NCI-H2227 treated with DMSO at 0.1 percent for 48 hours (cell line): ENCODE measurements at places on chromosomes 5 and 9.

DNA sequence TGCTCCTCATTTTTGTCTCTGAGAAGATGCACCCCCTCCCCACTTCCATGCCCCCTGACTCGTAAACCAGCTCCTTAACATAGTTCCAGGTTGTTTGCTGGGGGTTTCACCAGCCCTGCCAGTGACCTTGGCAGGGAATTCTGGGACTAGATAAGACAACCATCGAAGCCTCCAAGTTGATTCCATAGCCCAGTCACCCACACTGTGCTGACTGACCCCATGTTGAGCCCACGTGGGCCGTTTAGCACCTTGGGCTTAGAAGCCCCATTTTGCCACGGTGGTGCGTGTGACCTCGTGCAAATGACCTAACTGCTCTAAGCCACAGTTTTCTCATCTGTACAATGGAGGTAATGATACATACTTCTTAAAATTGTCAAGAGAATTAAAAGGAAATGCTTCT lies 24.6 kb downstream of the PSAT1 start:
- DNase-seq = no peak

DNA sequence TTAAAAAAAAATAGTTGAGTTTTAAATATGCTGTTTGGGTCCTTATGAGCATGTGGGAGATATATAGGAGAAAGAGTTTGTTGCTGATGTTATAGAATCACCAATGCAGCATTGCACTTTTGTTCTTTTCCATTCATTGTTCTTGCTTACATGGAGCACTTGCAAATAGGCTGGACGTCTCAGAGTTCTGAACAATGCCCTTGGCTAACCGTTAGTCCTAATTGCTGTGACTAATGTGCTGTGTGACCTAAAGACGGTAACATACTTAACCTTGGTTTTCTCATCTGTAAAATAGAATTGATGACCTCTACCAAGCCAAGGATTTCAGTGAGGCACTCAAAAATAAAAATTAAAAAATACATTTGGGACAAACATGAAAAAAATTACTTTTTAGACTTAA lies 29.8 kb downstream of the PIK3R1 start:
- no peak for DNase-seq

DNA sequence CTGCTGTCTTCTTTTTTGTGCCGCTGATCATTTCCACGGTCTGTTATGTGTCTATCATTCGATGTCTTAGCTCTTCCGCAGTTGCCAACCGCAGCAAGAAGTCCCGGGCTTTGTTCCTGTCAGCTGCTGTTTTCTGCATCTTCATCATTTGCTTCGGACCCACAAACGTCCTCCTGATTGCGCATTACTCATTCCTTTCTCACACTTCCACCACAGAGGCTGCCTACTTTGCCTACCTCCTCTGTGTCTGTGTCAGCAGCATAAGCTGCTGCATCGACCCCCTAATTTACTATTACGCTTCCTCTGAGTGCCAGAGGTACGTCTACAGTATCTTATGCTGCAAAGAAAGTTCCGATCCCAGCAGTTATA lies 17.1 kb downstream of the F2R start:
- no peak for DNase-seq

DNA sequence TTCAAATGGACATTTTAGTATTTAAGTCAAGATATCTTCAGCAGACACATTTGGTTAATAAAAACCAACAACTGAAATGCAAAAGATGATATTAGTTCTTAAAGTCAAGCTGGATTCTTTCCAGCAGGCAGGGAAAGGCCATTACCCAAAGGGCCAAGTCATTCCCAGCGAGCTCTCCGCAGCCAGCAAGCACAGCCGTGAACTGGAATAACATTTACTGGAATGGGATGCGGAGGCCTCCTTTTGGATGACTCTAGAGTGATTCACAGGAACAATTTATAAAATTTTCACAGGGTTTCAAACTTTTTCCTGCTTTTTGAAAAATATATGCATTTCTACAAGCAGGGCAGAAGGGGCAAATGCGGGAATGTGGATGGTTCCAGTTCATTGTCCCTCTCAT lies 76.6 kb upstream of the DAB2 start:
- DNase-seq = no peak

DNA sequence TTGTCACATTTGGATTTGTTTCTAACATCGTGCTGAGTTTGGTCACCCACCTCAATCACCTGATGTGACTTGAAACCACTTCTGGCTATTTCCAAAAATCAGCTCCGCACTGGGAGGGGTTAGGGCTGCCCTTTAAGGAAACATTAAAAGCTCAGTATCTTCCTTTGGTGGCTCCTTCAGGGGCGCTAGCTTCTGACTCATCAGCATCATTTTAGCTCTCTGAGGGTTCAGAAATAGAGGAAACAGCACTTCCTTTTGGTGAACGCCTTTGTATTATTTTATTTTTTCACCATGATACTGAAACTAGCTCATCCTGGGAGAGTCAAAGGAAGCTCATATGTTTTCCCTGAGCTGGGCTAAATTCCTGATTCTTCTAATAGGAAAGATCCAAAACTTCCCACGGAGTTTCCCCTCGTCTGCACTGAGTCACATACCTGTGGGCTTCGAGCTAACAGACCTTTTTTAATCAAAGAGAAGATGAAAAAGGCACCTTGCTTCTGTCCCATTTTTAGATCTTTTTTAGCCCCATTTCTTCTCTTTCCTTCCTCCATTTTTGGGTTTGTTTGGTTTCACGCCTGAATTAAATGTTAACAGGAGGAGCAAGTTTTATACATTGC lies 48.2 kb downstream of the ROPN1L start:
- no peak for DNase-seq

DNA sequence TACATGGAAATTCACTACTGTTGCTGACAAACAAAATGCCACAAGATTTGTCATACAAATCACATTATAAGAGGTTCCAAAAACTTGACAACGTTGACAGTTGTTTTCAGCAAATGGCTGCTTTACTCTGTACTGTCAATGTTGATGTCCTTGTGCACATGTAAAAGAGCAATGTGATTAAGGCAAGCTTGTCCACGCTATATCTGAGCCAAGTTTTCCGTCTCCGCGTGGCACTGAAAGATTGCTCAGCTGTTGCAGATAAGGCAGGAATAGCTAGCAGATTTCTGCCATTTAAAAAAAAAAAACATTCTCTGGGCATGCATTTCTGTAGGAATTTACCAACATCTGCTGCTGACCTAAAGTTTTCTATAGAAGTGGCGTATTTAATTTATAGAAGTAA lies 46.4 kb upstream of the MEF2C start:
- DNase-seq = no peak

GRCh38 chr5:8462565-8462964 lies 593.6 kb downstream of the MTRR start:
- no peak for DNase-seq

- no peak for DNase-seq
Observed at GRCh38 chr5:61802456-61802855, 470.4 kb downstream of the ZSWIM6 start.

DNA sequence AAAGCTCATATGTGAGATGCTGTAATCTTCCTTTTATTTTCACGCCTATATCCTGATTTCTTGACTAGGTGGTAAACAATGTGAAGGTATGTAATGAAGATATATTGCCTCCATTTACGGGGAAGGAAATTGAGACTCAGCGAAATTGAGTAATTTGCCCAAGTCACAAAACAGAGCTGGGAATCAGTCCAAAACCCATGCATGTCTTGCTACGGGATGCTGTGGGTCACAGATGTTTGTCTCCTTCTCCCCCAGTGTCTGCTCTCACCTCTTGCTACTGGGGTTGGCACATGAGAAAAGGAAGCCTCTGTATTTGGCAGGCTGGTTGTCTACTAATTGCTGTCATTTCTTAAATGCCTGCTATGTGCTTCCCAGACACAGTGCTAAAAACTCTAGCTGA lies 53.7 kb upstream of the TEX48 start:
- no peak for DNase-seq

- no peak for DNase-seq
Observed at GRCh38 chr5:172733131-172733973, 37.6 kb downstream of the DUSP1 start.

- DNase-seq = no peak
Observed at GRCh38 chr9:95197692-95198271, 119.7 kb downstream of the FANCC start.

GRCh38 chr9:99058964-99059921 lies 45.7 kb upstream of the TGFBR1 start:
- DNase-seq = no peak

DNA sequence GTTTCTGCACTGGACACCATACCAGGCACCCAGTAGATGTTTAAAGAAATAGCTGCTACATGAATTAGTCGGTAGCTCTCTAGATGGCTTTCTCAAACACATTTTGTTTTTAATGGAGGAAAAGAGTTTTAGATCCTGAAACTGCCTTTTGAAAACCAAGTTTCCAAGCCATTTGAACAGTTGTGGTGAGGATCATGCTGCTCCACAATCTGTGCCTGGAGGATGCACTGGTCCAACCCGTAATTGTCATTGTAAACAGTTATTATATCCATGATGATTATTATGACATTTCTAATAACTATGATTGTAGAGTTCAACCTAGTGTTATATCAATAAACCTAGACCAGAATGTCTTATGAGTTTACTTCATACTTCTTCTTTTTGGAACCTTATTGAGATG lies 35.9 kb upstream of the ZFAND5 start:
- no peak for DNase-seq

DNA sequence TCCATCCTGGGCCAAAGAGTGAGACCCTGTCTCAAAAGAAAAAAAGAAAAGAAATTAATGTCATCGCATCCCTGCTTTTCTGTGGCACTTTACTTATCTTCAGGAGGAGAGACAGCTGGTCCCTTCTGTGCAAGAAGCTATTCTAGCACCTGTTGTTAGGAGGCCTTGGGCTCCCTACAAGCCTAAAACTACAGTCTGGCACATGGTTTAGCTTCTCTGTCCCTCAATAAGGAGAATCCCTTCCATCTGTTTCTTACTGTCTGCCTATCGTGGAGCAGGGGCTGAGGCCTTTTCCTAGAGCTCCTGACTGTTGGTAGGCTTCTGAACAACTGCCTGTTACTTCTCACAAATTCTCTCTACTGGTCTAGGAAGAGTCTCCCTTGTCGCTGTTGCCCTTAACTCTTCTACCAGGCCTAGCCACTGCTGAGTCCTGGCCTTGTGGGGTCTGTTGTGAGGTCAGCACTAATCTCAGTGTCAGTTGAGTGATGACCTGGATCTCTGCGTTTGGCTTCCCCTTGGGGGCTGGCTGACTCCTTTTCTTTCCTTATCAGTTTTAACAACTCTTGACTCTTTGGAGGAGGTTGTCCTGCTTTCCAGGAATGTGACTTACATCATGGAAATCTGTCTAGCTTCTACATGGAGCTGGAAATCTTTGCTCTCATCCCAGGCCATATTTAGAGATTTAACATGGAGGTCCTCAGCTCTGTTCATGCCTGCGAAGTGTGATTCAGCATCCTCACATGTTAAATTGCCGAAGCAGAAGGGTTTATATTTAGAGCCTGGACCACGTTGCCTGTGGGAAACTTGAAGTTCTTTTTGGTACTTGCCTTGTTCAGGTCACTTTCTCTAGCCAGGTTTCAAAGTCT lies 5.7 kb upstream of the GARNL3 start:
- no peak for DNase-seq

GRCh38 chr9:27535701-27536118 lies 6.1 kb upstream of the MOB3B start:
- DNase-seq = no peak

GRCh38 chr5:114355086-114355830 lies 6.6 kb upstream of the KCNN2 start:
- no peak for DNase-seq

- no peak for DNase-seq
Observed at GRCh38 chr9:69400470-69400869, 75.5 kb downstream of the ENTREP1 start.

- peak; percentile 20 for DNase-seq
Observed at GRCh38 chr5:113043491-113043931, 66.9 kb downstream of the DCP2 start.

DNA sequence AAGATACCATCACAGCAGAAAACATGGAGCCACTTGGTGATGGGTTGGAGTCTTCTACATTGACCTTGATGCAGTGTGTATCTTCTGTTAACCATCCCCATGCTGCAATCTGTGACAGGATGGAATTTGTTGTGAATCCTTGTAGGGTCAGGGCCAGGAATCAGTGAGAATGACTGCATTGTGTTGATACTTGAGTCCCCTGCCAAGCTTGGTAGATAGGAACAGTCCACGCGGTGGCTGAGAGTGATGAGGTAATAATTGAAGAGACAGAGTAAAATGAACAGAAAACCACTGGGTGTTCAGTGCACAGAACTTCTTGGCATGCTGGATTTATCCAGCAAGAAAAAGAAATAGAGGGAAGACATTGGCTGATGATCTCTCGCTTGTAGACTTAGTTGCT lies 217.5 kb downstream of the MAN2A1 start:
- no peak for DNase-seq

GRCh38 chr9:114401344-114401743 lies 13.6 kb upstream of the AKNA start:
- no peak for DNase-seq

GRCh38 chr5:40223884-40224402 lies 455.8 kb upstream of the PTGER4 start:
- DNase-seq = no peak

DNA sequence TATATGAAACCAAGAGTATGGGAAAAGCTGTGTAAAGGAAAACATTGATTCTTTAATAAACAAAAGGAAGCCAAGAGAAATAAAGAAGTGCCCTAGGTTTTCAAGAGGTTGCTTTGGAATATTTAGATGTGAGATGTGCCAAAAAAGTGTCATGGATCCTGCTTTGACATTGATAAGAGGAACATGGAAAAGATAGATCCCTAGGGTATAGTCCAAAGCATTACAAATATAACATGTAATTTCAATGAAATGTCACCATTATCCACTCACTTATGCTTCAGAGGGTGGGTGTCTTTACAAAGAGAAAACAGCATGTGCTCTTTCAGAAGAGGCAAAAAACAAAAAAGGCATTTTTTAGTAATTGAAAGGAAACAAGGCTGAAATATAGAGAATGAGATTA lies 1196.7 kb downstream of the EFNA5 start:
- no peak for DNase-seq

- DNase-seq = no peak
Observed at GRCh38 chr5:31554552-31554951, 22.5 kb downstream of the C5orf22 start.

GRCh38 chr5:159198063-159199036 lies 11.0 kb downstream of the RNF145 start:
- no peak for DNase-seq

- DNase-seq = no peak
Observed at GRCh38 chr5:17852111-17852510, 217.9 kb downstream of the TAF11L14 start.

- no peak for DNase-seq
Observed at GRCh38 chr5:65062469-65063083, 293.8 kb downstream of the CWC27 start.

- no peak for DNase-seq
Observed at GRCh38 chr9:102069969-102070368, 331.5 kb upstream of the GRIN3A start.

GRCh38 chr5:171422495-171422894 lies 3.0 kb downstream of the FGF18 start:
- no peak for DNase-seq
